ENCODE measurements at places on chromosomes 7 and 10.
A peak's percentile ranks its signal among the peaks of the same experiment; 100 is the strongest.

DNA sequence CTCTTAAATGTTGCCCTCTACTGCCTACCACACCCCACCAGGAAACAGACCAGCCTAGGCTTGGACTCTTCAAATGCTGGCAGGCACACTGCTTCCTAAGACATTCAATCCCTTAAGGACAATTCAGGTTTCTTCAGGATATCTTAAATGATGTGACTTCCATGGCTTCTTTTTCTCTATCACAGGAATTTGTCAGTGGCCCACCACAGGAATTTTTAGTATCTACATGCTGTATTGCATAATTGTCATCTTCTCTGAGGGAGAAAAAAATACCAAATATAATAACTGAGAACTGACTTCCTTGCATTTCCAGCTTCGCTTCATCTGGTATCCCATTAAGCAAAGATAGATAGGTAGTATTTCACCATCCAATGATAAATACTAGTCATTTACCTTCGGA is 129.3 kb downstream of the WNT2 start:
- DNase-seq: peak; percentile 70

GRCh38 chr10:78944723-78945312 is 123.9 kb upstream of the ZMIZ1 start:
- peak; percentile 94 for DNase-seq

DNA sequence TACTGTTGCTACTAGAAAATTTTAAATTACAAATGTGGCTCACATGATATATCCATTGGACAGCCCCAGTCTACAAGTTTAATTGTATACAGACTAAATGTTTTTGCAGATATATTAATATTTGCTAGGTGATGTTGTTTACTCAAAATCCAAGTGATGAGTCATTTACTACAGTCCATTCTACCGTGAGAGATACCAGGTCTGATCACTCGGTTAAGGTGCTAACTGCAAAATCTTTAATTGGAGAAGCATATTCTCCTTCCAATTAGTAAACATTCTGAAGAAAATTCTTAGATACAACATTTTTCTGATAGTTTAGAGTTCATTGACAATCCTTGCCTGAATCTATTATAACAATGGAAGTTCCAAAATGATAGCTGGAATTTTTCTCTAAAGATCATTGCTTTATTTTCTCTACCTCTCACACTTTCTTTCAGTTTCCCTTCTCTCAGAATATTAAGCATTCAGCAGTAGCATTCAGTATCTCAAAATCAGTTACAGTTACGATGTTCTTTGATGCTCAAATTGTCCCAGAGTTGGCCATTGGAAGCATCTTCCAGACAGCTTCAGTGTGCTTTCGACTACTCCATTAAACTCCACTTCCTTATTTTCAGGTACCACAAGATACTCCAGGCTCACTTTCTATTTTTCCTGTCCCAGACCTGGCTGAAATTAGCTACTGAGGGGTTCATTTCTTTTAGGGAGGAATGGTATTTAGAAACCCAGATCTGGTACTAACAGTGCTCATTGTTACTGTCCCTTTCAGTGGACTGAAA is 2.3 kb downstream of the ABCB1 start:
- DNase-seq: no peak

GRCh38 chr7:84675633-84676034 is 481.0 kb upstream of the SEMA3A start:
- no peak for DNase-seq
